ENCODE measurements at places on chromosomes 6 and 20.

- no peak for DNase-seq
Measured at GRCh38 chr6:166639921-166640320, 12.9 kb upstream of the RPS6KA2 start.

DNA sequence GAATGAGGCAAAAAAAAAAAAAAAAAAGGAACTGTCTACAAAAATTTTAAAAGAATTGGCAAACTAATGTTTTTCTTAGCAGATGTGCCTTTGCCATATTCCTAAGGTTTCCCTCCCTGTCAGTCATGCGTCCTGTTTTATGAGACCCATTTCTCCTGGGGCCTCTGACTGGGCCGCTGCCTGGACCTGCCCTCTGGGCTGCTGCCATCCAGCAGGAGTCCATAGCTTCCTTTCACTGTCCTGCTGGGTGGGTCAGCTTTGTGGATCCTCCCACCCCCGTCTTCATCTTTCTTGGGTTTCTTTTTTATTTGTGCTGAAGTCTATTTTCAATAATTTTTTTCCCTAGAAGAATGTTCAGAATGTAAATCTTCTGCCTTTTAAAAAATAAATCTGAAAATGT lies 110.8 kb upstream of the SCP2D1 start:
- DNase-seq: no peak

DNA sequence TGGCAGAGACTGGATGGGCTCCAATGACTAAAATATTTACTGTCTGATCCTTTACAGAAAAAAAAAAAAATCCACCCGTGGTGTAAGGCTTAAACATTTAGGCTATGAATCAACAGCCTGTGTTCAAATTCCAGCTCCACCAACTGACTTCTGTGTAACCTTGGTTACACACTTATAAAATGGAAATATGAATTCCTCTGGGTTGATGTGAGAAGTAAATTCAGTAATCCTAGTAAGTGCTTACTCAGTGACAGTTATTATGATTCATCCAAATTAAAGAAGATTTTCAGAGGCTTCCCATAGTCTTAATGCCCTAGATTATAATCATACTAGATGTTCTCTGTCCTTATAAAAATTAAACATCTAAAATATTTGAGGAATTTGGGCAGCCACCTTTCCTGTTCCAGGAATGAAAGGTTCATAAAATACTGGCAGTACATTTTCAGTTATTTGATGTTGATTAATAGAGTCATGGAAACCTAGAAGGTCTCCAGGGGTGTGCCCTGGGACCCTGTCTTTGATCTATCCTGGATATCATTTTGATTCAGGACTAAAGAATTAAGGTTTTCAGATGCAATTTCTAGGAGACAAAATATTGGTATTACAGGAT lies 180.3 kb upstream of the ZNF217 start:
- peak; percentile 46 for DNase-seq

DNA sequence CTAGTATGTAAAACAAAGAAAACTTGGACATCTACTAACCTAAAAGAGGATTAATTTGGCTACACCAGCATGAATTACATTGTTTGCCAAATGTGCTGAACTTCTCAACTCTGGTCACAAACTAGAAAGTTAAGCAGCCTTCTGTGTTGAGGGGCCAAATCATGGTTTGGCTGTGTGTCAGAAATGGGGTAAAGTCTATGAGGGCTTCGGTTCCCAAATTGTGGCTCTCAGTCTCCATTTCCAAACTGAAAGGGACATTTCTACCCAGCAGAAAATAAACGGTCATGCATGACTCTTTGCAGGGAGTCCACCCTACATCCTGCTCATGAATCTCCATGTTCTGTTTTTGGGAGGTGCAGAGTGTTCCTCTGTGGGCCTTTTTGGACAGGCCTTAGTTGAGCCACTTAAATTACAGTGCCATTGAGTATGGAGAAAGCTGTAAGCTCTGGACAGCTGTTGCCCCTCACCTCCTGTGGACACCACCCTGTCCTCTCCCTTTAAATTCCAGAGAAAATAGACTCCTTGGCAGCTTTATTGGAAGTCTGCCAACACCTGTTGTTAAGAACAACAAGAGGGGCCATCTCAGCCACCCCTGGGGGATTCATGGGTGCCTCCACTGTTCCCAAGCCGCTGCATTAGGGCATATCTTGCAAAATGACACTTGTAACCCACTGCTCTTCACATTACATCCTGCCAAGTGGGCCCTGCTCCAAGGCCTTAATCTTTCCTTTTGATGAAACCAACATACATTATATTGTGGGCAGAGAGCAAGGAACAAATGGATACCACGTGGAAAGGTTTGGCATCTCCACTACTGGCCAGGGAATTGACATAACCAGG lies 27.5 kb upstream of the SNRPC start:
- no peak for DNase-seq

GRCh38 chr6:135647521-135647920 lies 150.0 kb upstream of the AHI1 start:
- DNase-seq: no peak

- no peak for DNase-seq
Measured at GRCh38 chr6:129959358-129959930, 58.9 kb upstream of the L3MBTL3 start.

GRCh38 chr20:35215066-35215956 lies 11.2 kb upstream of the MMP24 start:
- DNase-seq: no peak

DNA sequence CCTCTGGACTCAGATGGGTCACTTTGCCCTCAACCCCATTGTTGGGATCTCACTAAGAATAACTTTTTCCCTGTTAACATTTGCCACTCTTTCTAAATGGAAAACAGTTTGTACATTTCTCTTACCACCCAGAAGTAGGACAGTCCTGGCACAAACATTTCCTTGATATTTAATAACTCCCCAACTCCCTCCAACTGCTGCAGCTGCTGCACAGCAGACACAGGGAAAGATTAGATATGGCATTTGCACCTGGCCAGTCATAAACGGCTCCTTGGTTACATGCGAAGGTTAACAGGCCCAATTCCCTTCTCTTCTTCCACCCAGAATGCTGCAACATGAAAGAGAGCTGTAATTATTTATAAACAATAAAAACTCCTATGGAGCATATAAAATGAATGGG lies 55.9 kb upstream of the SOX4 start:
- DNase-seq: no peak

GRCh38 chr6:163249651-163250101 lies 164.8 kb upstream of the QKI start:
- DNase-seq: peak; percentile 91

- no peak for DNase-seq
Measured at GRCh38 chr6:118146584-118146983, 239.5 kb downstream of the SLC35F1 start.

GRCh38 chr20:50395251-50395729 lies 114.9 kb upstream of the PTPN1 start:
- no peak for DNase-seq

DNA sequence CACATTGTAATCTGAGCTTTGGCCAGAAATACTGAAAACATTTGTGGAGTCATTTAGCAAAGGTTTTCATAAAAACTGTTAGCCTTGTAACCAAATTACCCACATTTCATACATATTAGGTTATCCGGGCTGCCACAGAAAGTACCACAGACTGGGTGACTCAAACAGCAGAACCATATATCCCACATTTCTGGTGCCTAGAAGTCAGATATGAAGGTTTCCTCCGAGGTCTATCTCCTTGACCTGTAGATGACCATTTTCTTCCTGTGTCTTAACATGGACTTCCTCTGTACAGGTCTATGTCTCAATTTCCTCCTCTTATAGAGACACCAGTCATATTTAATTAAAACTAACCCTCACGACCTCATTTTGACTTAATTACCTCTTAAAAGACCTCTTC lies 49.5 kb upstream of the SMIM28 start:
- no peak for DNase-seq

- no peak for DNase-seq
Measured at GRCh38 chr6:47376930-47377329, 67.2 kb upstream of the TNFRSF21 start.

- no peak for DNase-seq
Measured at GRCh38 chr20:62316331-62317166, 13.8 kb downstream of the ADRM1 start.

DNA sequence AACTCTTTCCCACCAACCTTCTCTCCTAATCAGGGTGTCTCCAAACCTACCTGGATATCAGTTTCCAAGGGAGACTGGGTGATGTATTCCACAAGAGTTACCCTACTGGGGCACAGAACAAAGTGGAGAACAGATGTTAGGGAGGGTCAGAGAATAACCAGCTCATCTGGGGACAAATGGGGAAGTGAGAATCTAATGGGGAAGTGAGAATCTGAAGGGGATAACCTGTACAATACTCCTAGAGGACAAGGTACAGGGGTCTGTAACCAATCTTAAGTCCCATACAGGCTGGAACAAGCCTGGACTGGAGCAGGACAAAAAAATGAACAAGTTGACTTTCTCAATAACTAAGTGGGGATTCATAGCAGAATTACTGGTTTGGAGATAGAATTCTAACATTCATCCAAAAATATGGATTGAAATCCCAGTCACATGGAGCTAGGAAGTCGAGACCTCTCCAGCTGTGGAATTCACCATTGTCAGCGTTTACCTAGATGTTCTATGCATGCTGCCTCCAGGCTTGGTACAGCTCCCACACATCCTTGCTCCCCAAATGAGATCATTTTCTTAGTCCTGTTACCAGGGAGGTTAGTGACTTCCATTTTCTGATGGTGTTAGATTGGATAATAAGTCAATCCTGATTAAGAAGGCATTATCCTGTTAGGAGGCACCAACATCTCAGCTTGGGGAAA lies 214.8 kb upstream of the MOCS1 start:
- no peak for DNase-seq
